ENCODE measurements at places on chromosomes 5 and 9. TPM values are rescaled to one million over a fixed set of nuclear protein-coding genes. Genes with fewer than 3 reads are reported as not detected.

DNA sequence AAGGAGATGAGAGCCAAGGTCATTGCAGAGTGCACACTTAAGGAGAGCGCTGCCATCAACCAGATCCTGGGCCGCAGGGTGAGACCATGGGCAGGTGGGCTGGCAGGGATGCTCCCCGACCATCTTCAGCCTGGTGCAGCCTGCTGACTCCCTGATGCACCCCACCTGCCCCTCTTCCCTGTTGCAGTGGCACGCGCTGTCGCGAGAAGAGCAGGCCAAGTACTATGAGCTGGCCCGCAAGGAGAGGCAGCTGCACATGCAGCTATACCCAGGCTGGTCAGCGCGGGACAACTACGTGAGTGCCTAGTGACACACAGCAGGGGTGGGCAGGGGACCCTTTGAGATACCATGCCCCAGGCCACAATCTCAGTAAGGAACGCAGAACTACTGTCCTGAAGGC, 28.3 kb downstream of the TCF7 start:
- peak; percentile 71 for DNase-seq

- no peak for DNase-seq
These were observed 18.9 kb downstream of the MARCHF11 start for GRCh38 chr5:16160706-16161105.

GRCh38 chr9:131813116-131813515, 73.2 kb upstream of the RAPGEF1 start:
- DNase-seq: no peak

The SMIM33 gene
- total RNA-seq: not detected

- no peak for DNase-seq
These were observed 72.3 kb downstream of the SLCO4C1 start for GRCh38 chr5:102223542-102224477.

The LAMC3 gene
- total RNA-seq: 4.8 TPM

The ABLIM3 gene
- 190 TPM for total RNA-seq

The ZFP2 gene
- total RNA-seq: 1.3 TPM

DNA sequence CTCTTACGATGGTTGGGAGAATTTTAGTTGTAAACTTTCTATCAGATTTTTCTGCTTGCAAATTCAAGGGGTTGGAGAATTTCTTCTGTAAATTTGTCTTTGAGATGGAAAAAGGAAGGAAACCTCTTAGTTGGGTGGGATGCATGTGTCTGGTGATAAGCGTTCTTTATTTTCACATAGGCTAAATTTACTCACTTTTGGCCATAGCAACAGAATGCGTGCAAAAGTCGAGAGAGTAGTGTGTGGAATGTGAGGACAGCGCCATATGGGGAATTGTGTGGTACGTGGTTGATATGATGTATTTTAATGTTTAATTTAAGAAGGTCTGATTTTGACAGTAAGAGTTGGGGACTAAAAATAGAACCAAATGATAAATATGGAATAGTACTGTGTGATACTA, 282.2 kb downstream of the TAF11L14 start:
- DNase-seq: no peak

Measured in mesenteric fat pad (tissue), 1 donor.